Activated CD4-positive, alpha-beta T cell treated with anti-CD3 and anti-CD28 coated beads, Interleukin-2, amount 10 ng/mL, durations not matched to agents 7 days and 5 days (primary cell): ENCODE measurements at places on chromosomes 7 and 10. TPM values are rescaled to one million over a fixed set of nuclear protein-coding genes. Genes with fewer than 3 reads are reported as not detected.

Gene COA1
- 44.8 TPM for total RNA-seq

Gene EN2
- total RNA-seq, result not detected

Gene NEUROG3
- total RNA-seq, result not detected

Gene MKI67
- 345 TPM for total RNA-seq

Gene RAMP3
- total RNA-seq, result not detected

Gene LIPM
- not detected for total RNA-seq

Gene CCDC71L
- total RNA-seq, result 12.1 TPM

GRCh38 chr7:143479055-143479766 lies 1.5 kb downstream of the TAS2R41 start:
- DNase-seq, result no peak

DNA sequence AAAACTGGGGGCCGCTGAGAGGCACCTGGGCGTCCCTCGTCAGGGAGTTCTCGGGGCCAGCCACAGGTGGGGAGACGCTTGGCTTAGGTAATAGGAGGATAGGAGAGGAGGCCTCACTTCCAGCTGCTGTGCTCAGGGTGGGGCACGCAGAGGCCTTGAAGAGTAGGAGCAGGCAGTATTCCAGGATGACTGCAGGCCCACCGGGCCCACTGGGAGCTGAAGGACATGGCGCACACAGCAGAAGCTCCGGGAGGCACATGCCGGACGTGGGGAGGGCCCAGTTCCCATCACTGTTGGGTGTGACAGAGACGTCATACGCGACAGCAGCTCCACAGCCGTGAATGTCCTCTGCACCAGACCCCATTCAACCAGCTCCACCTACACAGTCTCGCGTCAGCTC lies 22.0 kb upstream of the PDGFA start:
- no peak for DNase-seq

GRCh38 chr7:142913051-142913450 lies 20.5 kb downstream of the TRPV5 start:
- DNase-seq, result no peak

DNA sequence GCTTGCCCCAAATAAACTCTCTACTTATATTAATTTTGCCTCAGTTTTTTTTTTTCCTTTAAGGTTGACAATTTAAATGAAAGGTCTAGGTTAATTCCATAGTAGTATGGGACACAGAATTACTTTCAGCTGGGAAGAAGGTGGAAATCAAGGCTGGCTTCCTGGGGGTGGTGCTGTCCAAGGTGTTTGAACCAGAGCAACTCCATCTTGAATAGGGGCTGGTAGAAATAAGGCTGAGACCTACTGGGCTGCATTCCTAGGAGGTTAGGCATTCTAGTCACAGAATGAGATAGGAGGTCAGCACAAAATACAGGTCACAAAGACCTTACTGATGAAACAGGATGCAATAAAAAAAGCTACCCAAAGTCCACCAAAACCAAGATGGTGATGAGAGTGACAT lies 1190.8 kb upstream of the AUTS2 start:
- DNase-seq, result no peak

DNA sequence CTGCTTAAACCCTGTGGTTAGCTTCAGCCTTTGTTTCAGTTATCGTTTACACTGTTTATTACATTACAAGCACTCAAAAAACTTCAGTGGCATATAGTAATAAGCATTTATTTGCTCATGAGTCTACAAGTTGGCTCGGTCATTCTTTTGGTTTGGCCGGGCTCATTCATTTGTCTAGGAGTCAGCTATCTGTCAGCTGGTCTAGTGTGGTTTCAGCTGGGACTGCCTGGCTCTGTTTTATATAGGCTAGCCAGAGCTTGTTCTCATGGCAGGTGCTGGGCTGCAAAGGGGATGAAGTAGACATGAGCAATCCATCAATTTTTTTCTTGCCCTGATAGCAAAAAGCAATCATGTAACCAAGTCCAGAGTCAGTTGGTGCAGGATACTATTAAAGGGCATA lies 103.6 kb downstream of the MKLN1 start:
- no peak for DNase-seq

GRCh38 chr7:82258181-82258580 lies 185.4 kb downstream of the CACNA2D1 start:
- DNase-seq, result no peak

DNA sequence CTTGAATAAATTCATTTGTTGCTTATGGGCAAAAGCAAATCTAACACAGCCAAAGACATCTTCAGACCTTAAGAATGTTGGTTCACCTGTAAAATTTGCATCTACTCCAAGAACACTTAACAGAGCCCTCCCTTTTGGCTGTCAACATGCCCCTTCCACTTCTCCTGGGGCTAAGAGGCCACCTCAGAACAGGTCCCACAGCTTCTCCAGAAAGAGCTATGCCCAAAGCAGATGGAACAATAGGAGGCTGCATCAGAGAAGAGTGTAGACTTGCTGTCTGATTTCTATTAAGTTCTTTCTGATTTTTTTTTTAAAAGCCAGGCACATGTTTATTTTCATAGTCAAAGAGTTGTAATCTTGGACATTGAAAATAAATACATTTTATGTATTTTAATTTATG lies 26.1 kb upstream of the TRIL start:
- no peak for DNase-seq

DNA sequence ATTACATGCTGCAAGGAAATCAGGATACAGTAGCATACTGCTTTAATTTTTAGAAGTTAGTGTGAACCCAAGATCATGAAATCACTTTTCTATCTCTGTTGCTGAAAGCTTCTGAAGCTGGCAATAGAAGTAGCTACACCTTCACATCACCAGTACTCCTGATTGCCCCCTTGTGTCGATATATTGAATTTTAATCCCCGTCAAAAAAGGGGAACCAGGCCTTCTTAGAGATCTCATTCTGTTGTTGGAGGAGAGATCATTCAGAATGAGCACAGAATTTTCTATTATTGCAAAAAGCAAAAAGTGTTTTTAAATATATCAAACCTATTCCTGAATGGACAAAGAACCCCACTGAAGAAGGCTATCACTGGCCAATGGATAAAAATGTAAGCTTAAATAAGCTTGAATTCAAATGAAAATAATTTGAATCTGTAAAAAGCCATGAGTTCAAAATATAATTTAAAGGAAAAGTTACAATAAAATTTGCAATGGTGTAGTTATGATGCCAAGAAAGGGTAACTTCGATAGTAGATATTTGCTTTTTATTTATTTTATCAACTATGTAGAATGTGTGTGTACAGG lies 39.7 kb upstream of the TEX47 start:
- DNase-seq, result no peak

DNA sequence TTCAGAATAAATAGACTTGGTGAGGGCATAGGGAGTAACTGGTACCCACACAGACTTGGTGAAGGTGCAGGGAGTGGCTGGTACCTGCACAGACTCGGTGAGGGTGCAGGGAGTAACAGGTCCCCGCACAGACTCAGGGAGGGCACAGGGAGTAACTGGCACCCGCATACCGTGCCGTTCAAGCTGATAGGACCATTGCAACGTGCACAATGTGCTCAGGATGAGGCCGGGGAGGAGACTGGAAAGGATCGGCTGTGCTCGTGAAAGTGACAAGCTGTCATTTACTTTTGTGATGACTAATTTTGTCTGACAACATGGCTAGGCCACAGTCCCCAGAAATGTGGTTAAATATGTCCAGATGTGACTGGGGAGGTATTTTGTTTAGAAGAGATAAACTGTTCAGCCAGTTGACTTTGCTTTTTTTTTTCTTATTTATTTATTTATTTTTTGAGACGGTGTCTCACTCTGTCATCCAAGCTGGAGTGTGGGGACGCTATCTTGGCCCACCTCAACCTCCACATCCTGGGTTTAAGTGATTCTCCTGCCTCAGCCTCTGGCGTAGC lies 76.2 kb upstream of the NMT2 start:
- no peak for DNase-seq

- no peak for DNase-seq
Observed at GRCh38 chr7:135361788-135362187, 128.2 kb downstream of the STRA8 start.

GRCh38 chr7:98879198-98879978 lies 1.1 kb downstream of the TRRAP start:
- peak; percentile 84 for DNase-seq

- no peak for DNase-seq
Observed at GRCh38 chr10:3807928-3808496, 23.0 kb upstream of the KLF6 start.

- DNase-seq, result no peak
Observed at GRCh38 chr10:113320211-113320610, 232.6 kb upstream of the HABP2 start.

- DNase-seq, result no peak
Observed at GRCh38 chr10:72173262-72173618, 42.6 kb upstream of the ANAPC16 start.

DNA sequence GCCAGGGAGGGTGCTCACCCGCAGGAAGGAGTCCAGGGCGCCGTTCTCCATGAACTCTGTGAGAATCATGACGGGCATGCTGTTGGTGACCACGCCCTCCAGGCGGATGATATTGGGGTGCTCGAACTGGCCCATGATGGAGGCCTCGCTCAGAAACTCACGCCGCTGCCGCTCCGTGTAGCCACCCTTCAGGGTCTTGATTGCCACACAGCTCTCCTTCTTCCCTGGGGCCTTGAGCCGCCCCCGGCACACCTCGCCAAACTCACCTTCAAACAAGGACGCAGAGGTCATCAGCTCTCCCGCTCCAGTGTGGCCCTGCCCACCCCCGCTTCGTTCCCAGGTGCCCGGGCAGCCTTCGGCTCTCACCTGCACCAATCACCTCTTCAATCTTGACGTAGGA lies 14.6 kb downstream of the EPHB4 start:
- DNase-seq, result no peak

DNA sequence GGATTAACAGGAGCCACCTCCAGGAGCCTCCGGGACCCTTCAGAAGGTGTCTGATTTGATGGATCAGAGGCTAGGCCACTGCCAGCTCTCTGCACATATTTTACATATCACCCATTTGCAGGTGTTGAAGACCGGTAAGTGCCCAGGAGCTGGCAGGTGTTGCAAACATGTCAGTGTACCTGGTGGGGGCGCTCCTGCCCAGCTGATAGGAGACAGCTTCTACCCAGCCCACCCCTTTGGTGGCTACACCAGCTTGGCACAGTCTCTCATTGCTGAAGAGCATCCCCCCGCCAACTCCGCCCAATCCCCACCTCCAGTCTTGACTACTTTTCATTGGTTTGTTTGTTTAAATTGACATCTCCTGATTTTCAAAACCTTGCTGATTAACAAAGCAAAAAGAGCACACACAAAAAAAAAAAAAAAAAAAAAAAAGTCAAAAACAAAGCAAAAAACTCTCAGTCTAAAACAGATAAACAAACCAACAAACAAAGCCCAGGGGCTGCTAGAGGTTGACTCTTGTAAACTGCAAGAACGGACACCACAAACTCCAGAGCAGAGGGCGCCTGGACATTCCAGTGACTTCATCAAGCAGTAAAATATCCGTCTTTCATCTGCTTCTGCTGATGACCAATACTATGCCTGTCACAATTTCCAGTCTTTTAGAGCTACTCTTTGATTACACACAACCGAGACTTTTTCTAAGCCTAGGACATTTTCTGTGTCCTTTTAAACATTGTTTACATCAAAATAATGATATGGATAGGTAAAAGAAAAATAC lies 275.3 kb downstream of the NRG3 start:
- no peak for DNase-seq

GRCh38 chr10:6162589-6163356 lies 40.0 kb upstream of the PFKFB3 start:
- DNase-seq, result no peak

- DNase-seq, result no peak
Observed at GRCh38 chr7:151420144-151420543, 10.3 kb upstream of the WDR86 start.

GRCh38 chr7:27899601-27900000 lies 159.6 kb downstream of the TAX1BP1 start:
- DNase-seq, result no peak

DNA sequence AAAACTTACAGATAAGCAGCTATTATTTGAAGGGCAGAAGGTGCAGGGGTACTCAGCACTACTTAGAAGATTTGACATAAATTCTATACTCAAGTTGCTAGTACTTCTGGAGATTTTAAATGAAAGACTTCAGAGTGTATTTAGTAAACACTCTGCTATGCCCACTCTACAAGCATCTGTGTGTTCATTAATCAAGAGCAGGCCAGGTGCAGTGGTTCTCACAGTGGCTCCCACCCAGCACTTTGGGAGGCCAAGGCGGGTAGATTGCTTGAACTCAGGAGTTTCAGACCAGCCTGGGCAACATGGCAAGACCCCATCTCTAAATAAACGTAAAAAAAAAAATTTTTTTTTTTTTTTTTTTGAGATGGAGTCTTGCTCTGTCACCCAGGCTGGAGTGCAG lies 38.9 kb upstream of the TOMM7 start:
- no peak for DNase-seq

DNA sequence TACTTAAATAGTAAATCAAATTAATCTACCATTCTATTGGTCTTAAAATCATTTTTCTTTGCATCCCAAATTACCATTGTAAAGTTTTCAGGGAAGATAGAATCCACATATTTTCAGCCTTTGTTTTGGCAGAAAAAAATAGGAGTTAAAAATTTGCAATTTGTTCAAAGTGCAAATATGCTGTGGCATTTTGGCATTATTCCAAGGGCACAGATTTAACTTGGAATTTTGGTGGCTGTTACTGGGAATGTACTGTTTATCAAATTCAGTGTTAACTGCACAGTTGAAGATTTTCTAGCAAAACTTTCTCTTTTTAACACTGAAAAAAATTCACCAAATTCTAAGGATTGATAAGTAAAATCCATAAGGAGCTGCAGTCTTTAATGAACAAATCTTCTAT lies 151.0 kb upstream of the HDAC9 start:
- DNase-seq, result no peak

GRCh38 chr10:5484205-5484604 lies 15.2 kb downstream of the CALML5 start:
- no peak for DNase-seq

DNA sequence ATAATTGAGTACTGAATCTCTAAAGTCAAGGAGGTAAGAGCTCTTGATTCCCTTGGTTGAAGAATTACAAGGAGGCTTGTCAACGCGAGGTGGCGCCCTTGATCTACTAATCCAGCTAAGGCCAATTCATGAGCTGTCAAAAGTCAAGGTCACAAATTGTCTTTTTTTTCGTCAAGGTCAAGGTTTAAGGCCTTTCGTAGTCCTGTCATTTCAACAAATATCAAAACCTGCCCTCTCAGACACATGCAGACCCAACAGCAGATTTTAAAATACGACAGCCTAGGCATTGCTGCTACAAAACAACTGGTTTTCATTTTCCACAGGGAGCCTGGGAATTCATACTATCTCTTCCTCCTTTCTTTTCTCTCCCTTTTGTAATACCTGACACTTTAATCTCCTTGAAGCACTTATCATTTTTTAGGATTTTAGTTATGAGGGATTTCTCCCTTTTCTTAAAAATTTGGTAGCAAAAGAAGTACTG lies 3.6 kb downstream of the HOXA13 start:
- DNase-seq, result peak; percentile 86

DNA sequence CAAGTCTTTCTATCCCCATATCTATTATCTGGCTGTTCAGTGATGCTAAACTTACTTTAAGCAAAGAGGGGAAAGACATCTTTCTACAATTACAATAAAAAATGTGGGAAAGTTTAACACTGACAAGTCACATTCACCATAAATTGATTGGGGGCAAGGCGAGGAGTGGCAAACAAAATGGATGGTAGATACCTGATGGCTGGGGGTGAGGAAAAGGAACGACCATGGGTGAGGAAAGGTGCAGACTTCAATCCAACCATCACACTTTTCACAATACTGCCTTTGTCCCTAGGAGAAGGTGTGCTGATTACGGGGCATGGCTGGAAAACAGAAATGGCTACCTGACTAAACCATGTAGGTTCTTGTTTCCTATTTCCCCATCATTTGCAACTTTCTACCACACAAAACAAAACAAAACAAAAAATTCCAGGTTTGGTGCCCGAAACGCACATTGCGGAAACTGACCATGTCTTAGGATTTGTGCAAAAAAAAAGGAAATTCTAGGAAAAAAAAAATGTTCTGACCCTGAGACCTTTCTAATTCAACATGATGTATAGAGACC lies 3.8 kb downstream of the RELN start:
- no peak for DNase-seq
